ENCODE measurements at places on chromosomes 7 and 10.

DNA sequence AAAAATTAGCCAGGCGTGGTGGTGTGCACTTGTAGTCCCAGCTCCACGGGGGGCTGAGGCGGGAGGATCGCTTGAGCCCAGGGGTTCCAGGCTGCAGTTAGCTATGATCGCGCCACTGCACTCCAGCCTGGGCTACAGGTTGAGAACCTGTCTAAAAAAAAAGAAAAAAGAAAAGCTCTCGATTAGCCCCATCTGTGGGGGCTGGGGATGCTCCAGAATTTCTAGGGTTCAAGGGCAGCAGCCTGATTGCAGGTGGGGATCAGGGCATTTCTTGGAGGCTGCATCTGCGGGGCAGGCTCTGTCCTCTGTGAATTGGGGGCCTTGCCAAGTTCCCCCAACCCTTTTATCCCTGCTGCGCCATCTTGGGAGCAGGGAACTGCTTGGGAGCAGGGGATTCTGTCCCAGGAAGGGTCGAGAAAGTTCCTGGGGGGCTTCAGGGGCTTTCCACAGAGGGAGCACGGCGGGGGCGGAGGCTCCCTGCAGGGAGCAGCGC, 651 bp upstream of the ARPC1A start:
- DNase-seq: no peak

DNA sequence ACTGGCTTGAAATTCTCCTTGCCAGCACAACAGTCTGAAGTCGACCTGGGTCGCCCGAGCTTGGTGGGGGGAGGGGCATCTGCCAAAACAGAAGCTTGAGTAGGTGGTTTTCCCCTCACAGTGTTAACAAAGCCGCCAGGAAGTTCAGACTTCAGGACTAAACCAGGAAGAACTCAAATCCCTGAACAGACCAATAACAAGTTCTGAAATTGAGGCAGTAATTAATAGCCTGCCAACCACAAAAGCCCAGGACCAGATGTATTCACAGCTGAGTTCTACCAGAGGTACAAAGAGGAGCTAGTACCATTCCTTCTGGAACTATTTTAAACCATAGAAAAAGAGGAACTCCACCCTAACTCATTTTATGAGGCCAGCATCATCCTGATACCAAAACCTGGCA, 45.3 kb downstream of the LRRC72 start:
- DNase-seq: no peak

DNA sequence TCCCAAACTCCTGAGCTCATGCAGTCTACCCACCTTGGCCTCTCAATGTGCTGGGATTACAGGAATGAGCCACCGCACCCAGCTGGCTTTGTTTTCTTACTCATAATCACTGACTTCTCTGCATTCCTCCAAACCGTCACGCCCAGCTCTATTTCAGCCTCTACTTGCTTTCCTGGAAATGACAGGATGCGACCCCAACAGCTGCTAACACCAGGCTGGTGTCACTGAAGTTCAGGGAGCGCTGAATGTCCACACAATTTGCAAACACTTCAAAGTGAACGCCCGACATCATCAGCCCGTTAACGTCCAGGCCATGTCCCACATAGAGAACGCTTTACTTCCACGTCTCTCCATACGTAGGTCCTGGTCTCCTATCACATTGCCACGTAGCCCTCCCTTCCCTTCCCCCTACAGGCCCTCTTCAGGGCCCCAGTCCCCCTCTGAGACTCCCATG, 12.8 kb upstream of the PROSER2 start:
- DNase-seq: no peak

GRCh38 chr10:25758041-25758457, 176.0 kb upstream of the MYO3A start:
- DNase-seq: no peak

DNA sequence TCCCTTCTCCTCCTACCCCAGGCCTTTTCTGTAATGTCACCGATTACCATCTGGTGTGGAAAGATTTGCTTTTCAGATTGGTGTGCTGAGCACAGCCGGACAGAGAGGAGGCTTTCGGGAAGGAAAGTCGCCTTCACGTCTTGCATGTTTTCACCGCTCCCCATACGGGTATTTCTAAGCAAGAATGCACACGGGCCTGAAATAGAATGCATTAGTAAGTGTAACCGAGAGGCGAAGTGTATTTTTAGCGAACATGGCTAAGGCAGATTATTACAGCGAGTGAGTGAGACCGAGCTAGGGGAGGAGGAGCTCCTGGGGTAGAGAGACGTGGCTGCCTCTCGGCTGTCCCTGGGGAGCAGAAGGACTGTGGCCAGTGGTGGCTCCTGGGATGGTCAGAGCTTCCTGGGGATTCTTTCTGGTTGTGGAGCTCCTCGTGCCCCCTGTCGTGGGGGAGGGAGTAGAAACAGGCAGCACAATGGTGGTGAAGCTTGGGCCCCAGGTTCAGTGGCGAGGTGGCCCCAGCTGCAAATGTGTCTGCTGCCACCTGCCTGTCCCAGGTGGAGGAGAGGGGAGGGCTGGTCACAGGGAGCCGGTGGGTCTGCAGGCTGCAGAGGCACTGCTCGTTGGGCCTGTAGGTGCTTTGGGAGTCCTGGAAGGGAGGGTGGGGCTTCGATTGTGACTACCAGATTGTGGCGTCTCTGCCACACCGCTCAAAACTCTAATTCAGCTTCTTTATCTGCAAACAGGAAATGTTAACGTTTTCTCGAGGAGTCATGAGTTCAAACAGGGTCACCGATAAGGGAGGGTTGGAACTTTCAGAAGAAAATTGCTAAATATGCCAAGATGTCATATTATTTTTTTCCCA, 135.8 kb downstream of the CAMK1D start:
- DNase-seq: peak; percentile 9

All from stimulated activated CD4-positive, alpha-beta T cell treated with anti-CD3 and anti-CD28 coated beads, Interleukin-15, amount 100 ng/mL, for 1 hour (primary cell).